ENCODE measurements at places on chromosomes 7 and 10.

- no peak for DNase-seq
Measured at GRCh38 chr10:113061054-113061430, 111.0 kb downstream of the TCF7L2 start.

DNA sequence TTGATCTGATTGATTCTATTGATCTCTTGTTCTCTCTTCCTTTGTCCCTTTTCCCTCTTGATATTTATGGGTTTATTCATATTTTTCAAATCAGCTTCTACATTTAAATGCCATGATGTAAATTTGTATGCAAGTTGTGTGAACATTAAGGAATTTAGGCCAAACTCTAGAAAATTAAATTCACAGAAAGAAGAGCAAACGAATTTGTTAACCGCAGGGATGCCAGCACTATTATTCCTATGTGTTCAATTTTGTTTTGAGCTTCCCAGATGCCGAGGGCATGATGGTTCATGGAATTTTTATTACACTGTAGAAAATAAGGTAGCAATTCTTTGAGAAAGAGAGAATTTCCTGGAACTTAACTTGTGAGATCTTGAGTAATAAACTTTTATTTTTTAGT is 220.9 kb downstream of the BUB3 start:
- no peak for DNase-seq

GRCh38 chr10:98135222-98135899 is 904 bp downstream of the R3HCC1L start:
- peak; percentile 24 for DNase-seq

DNA sequence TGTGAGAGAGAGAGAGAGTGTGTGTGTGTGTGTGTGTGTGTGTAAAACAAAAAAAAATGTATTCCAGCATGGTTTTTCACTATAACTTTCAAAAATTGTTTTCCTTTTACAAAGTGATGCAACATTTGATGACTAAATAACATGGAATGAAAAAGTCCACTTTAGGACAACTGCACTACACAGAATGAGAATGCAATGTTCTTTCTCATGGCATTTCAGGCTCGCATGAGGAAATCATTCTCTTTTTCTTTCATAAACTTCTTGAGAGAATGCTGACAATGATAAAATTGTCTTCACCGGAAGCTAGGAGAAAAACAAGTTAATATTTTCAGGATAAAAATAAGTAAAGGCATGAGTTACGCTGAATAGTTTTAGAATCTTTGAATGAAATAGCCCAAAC is 53.7 kb downstream of the SLC16A12 start:
- DNase-seq, result no peak

- no peak for DNase-seq
Measured at GRCh38 chr10:124025660-124026588, 67.5 kb downstream of the CHST15 start.

DNA sequence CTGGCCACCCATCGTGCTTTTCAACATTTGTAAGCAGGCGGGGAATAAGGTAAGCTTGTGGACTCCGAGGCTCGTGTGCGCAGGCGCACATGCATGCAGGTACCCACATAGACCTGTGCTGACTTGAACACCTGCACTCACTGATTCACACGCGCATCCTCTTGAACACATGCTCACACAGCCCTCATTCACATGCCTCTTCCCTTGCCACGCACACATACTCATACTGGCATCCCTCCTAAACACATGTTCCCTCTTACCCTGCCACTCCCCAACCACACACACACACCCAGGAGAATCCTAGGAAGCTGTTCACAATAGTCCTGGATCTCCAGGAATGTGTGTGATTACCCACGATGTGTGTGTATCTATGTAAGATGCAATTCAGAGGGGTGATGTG is 44.1 kb upstream of the LBX1 start:
- no peak for DNase-seq

- no peak for DNase-seq
Measured at GRCh38 chr10:44939691-44940401, 19.8 kb upstream of the RASSF4 start.

- no peak for DNase-seq
Measured at GRCh38 chr10:88895250-88895649, 15.2 kb downstream of the STAMBPL1 start.

GRCh38 chr7:101009629-101010028 is 10.3 kb upstream of the MUC17 start:
- DNase-seq, result no peak

DNA sequence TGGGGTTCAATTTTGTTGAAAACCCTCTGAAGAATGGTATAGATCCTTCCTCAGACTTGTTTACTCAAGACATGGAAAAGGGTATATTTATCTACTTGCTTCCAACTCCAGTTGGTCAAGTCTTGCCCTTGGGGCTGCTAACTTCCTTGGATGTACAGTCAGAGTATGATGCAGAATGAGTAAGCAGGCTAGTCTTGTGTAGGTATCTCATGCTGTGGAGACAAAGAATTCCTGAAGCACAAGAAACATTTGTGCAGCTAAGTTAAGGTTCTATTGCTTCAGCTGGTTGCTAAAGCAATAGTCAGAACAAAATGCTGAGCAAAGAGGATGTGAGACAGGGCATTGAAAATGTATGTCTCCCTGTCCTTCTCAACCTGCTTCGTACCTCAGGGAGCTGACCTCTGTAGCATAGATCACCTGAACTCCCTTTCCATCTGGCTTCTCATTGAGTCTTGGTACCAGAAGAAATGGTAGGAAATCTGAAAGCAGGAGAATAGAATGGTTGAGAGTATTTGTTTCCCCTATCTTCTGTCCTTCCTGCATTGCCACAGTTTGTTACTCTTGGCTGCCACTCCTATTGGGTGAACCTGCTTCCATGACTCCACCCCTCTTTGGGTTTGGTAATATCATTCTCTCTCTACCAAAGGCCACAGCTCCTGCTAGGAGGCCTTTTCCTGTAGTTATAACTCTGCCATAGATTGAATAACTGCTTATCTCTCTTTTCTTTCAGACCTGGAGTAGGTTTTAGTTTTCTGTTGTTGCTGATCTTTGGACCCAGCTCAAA is 346.0 kb downstream of the PHF14 start:
- DNase-seq, result no peak

GRCh38 chr7:4751398-4751947 is 23.9 kb upstream of the AP5Z1 start:
- no peak for DNase-seq
